ENCODE measurements at places on chromosomes 4 and X.

DNA sequence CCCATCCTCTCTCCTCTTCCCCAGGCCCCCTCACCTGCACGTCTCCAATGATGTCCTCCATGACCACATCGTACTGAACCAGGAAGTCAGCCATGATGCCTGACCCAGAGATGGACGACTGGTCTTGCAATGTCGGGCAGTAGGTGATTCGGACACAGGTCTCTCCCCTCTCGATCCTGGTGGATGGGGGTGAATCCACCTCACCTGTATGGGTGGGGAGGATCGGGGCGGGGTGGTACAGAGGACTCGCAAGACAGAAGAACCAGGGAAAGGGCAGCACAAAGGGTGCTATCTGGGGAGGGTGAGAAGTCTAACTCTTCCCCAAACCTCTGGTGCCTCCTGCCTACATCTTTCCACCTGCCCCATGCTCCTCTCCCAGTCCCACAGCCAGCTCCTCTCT is 9.6 kb downstream of the ITIH6 start:
- DNase-seq, result no peak

GRCh38 chr4:183352546-183352945 is 30.3 kb upstream of the CLDN24 start:
- no peak for DNase-seq

DNA sequence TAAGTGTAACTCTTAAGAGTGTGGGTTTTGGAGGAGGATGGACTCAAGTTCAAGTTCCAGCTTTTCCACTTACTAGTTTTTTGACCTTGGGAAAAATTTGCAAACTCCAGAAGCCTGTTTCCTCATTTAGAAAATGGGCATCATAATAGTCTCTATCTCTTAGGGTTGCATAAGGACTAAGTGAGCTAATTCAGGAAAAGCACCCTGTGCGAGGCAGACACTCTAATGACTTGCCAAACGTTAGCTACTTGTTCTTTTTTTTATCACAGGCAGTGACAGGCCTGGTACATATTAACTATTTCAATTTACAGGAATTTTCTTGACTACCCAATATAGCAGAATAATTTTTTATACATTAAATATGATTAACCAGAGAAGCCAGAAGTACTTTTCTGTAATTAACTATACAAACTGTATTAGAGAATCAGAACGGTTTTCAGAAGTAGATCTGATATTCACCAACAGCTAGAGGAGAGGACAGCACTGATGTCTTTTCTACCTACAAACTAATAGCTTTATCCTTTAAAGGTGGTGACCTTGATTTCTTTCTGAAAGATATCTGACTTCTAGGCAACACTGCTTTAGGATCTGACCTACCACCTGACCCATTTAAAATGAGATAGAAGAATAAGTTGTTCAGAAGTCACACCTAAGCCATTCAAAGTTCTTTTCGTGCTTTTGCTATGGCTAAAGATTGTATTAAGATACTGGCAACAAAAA is 139.6 kb upstream of the HAND2 start:
- no peak for DNase-seq

DNA sequence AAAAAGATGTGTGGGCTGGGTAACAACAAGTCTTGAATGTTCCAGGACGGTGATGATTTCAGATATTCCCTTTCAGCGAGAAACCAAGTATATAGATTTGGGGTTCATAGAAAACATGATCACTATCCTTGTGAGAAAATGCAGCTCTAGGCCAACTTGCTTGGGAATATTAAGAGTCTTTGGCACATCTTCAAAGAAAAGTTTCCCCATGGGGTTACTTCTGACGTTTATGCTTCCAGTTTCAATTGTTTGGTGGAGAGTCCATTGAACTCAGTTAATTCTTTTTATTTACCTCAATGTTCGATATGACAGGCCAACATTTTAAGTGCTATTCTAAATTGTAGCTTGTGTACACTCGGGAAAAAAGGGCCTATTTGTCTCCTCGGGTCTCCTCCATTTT is 126.7 kb downstream of the NHS start:
- no peak for DNase-seq

DNA sequence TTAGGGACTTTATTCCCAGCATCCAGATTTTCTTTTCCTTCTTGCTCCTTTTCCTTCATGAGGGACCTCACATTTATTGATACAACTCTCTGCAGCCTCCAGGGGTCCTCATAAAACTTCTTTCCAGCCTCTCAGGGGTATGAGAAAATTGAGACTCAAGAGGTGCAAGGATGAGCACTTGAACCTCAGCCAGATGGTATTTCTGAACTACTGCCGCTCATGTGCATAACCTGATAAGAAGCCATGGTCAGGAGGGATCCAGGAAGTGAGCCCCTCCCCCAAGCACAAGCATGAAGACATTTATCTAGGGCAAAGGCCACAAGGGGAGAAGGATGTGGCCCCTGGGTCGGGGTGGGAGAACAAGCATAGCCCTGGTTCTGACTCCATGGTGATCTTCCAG is 73.3 kb downstream of the TSPAN7 start:
- no peak for DNase-seq

DNA sequence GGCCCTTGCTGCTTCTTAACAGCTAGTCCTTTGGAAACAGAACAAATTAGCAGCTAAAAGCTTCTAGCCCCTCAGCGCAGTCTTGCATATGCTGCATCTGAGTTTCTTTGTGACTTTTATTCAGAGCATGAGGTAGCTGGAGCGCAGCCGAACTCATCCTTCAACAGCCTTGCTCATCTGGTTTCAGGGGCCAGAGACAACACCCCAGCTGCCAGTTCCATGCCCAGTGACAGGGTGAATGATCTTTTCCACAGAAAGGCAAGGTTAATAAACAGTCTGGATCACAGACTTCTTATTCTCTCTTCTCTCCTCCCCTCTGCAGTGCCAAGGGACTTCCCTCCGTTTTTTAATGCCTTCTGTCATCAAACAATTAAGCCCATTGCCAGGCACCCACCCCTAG is 216.6 kb upstream of the INTU start:
- no peak for DNase-seq

GRCh38 chrX:3743801-3744439 is 30.5 kb upstream of the PRKX start:
- no peak for DNase-seq

GRCh38 chr4:6773106-6773505 is 9.4 kb upstream of the KIAA0232 start:
- DNase-seq, result no peak

- no peak for DNase-seq
Measured at GRCh38 chrX:20609916-20610415, 343.3 kb upstream of the RPS6KA3 start.

DNA sequence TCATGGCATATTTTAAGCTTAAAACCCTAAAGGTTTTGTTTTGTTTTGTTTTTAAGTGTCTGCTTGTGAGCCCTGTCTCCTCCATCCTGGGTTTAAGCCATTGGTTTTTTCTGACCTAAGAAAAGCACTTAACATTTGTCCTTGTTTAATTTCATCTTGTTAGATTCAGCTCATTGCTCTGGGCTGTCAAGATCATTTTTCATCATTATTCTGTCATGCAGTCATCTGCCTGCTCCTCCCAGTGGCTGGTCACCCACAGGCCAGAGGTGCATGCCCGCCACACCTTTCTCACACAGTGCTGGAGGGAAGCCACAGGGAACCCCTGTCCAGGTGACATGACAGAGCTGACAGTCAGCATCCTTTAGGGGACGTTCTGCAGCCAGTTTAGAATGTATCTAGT is 11.7 kb upstream of the REELD1 start:
- DNase-seq, result no peak

GRCh38 chrX:2848871-2849301 is 20.2 kb downstream of the GYG2 start:
- no peak for DNase-seq

- no peak for DNase-seq
Measured at GRCh38 chr4:1168191-1169101, 3.9 kb downstream of the SPON2 start.

DNA sequence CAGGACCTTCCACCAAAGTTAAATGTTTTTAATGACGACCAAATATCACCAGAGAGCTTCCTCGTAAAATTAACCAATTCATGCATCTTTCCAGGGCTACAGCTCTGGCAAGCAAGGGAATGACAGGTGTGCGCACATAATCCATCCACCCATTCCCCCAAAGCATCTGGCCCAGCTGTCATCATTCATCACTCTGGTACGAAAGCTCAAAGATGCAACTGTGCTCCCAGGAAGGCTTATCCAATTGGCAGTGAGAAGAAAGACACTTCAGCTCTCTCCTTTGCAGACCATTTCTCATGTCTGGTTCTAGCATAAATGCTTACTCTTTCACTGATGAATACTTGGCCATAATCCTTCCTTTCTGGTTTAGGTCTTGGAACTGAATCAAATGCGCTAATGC is 139.2 kb downstream of the NSUN7 start:
- DNase-seq, result no peak

DNA sequence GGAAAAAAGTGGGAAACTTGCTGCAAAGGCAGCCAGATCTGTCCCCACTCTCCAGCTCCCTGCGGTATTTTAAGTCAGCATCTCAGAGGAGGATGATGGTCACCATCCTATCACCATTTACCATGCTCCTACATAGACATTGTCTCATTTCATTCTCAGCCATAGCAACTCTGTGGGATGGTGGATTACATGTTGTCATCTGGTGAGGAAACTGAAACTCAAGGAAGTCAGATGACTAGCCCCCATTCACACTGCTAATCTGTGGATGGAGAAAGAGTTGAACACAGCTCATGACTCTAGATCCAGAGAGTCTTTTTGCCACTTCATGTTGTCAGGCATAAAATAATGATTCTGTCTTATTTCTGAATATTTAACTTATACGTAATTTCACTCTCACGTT is 323.5 kb downstream of the PTTG2 start:
- DNase-seq, result no peak

DNA sequence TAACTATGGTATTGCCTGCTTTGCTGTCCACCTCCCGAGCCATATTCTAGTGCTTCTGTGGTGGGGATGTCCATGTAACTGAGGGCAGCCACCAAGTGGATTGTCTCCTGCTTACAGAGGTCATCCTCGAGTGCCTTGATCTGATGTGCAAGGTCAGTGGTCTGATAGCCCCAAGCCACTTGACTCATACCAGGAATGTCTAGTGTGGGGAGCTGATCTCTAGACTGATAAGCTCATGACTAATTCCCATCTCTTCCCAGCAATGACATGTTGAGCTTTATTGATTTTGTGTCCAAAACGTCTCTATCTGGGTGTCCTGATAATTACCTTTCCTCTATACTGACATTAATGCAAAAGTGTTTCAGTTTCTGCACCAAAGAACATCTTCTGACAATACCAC is 168.4 kb upstream of the WDR1 start:
- no peak for DNase-seq

DNA sequence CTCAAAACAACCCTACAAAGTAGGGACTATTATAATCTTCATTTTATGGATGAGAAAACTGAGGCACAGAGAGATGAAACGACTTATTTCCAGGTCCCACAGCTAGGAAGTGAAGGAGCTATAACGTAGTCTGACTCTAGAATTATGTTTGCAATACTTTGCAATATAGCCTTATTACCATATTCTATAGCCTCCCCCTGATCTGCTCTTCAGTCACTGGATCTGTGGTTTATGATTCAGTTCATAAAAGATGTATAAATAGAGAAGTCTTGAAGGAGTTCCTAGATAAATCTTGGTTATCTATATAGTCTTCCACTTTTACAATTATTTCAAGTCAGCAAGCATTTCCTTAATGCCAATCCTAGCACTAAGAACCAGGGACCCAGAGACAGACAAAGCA is 57.5 kb downstream of the OPHN1 start:
- DNase-seq, result no peak

- no peak for DNase-seq
Measured at GRCh38 chrX:108122748-108123147, 31.2 kb downstream of the ATG4A start.

DNA sequence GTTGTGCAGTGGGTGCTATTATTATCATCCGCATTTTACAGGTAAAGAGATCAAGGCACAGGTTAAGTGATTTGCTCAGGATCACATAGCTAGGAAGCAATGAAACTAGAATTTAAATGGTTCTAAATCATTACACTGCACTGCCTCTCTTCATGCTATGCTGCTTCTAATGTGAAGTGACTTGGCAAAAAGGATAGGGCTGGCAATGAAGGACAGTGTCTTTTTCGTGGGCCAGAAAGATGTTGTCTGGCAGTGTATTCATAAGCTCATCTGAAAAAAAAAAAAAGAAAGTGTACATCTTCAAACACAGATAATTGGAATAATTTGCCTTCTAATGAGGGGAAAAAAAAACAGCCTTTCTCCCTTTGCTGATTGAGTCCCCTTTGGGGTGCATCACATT is 132.2 kb upstream of the FUNDC1 start:
- DNase-seq, result no peak

DNA sequence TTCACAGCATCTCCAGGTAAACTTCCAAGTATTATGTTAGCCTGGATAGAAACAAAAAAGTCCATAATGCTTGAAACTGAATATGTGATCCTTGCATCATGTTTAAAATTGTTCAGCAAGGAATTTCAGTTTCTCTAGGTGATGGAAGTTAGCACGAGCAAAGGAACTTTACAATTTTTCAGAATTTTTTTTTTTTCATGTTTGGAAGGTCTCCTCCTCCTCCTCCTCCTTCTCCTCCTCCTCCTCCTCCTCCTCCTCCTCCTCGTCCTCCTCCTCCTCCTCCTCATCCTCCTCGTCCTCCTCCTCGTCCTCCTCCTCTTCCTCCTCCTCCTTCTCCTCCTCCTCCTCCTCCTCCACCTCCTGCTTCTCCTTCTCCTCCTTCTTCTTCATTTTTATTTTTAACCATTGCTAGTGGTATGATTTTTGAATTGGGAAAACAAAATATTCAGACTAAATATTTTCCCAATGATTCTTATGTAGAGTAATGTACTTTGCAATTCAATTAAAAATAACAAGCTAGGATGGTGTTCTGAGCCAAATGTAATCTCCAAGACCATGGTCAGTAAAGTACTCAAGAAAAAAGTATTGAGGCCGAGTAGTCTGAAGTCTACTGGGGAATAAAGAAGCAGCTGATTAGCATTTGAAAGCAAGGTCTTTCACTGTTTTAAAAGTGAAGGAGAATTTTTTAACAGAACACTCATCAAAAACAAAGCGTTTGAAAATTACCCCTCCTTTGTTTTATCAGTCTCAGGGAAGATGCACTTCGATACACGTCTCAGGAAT is 420.9 kb upstream of the ATOH1 start:
- DNase-seq, result no peak

GRCh38 chr4:15012017-15012788 is 9.9 kb downstream of the CPEB2 start:
- DNase-seq, result no peak

DNA sequence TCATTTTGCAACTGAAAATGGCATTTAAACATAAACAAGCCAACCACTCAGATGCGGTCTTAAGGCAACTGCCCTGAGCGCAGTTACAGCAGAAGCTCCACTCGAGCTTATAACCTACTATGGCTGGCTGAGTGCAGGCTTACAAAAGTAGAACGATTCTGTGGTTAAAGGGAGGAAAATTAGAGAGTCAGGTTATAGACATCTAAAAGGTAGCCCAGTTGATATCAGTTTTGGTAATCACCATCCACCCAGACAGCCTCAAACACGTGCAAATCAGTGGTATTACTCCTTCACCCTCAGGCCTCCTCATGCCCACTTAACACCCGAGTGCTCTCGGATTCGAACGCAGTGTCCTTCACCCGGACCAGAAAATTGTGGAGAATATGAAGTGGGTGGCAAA is 3.1 kb downstream of the LEF1 start:
- DNase-seq, result peak; percentile 23

- DNase-seq, result no peak
Measured at GRCh38 chrX:102930990-102931756, 5.9 kb upstream of the RAB40AL start.

GRCh38 chrX:109844986-109845385 is 111.9 kb upstream of the ACSL4 start:
- no peak for DNase-seq

Data from B cell (primary cell).